Daoy (cell line): ENCODE measurements at places on chromosomes 2 and 18.

DNA sequence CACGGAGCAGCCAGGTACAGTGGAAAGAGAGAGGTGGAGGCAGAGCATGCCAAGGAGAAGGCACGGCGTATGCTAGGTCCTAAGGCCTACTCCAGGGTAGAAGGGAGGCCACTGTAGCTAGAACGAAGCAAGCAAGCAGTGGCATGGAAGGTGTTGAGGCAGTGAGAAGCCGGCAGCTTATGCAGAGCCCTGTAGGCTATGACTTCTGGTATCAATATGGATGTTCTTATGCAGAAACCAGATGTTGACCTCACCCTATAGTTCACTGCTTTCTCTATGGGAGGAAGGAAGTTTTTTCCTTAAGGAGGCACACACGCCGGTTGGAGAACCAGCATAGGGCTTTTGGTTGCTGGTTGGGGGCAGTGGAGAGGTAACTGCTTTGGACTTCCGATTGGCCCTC lies 6.1 kb downstream of the MGAT5 start:
- DNase-seq: no peak

DNA sequence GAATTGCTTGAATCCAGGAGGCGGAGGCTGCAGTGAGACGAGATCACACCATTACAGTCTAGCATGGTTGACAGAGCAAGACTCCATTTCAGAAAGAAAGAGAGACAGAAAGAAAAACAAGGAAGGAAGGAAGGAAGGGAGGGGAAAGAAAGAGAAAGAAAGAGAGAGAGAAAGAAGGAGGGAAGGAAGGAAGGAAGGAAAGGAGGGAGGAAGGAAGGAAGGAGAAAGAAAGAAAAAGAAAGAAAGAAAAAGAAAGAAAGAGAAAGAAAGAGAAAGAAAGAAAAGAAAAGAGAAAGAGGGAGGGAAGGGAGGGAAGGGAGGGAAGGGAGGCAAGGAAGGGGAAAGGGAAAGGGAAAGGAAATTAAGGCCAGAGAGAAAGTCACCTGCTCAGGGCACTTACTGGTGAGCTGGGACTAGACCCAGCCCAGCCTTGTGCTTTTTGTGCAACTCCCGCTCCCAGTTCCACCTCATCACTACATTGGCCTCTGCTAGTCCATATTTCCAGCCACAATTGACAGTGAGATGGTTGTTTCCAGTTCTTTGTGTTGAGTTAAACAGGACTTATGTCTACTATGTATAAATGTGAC lies 35.7 kb downstream of the MOGAT1 start:
- peak; percentile 15 for DNase-seq

DNA sequence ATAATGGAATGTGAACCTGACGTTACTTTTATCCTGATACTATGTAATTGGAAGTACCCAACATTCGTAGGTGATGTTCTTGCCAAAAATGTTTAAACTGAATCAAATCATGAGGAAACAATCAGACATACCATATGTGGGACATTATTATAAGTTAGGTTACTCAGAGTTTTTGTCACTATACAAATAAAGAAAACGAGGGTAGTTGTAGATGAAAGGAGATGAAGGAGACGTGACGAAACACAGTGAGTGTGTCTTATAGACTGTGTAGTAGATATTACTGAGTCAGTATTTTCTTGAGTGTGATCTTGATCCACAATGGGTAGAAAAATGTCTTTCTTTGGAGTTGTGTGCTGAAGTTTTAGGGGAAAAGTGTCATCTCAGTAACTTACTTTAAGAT lies 176.8 kb downstream of the ZNF407 start:
- no peak for DNase-seq

DNA sequence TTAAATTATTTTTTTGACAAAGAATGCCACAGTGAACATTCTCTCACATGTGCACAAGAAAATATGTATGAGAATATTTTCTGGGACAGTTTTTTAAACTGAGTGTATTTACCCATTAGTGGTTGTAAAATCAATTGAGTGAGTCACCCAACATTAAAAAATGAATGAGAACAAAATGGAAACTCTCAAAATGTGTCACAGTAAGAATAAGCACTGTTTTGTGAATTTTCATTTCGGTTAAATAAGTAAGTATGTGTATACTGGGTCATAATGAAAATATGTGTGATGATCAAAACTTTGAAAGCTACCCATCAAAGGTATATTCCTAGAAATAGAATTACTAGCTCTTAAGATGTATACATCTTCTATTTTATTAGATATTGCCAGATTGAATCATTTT lies 11.6 kb downstream of the BABAM2 start:
- no peak for DNase-seq

DNA sequence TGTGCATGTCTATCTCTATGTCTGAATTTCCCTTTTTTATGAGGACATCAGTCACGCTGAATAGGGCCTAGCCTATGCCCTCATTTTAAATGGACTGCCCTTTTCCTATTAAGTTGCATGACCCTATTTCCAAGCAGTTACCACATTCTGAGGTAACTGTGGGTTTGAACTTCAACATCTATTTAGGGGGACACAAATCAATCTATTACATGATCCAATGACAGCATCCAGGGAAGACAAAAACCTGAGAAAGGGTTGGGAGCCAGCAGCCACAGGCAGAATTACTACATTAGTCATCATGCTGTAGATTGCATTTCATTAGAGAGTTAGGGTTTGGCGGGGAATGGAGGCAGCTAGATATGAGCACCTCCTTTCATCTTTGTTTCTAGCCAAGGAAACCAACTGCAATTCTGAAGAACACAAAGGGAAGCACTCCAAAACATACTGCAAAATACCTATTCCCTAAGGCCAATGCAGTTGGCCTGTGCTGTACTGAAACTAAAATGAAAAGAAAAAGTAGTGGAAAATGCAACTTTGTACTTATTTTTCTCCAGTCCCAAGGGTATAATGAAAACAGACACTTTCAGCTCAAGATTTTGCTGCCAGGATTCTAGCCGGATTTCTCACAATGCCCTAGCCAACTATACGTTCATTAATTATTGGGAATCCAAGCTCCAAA lies 40.4 kb upstream of the C1D start:
- DNase-seq: peak; percentile 41

DNA sequence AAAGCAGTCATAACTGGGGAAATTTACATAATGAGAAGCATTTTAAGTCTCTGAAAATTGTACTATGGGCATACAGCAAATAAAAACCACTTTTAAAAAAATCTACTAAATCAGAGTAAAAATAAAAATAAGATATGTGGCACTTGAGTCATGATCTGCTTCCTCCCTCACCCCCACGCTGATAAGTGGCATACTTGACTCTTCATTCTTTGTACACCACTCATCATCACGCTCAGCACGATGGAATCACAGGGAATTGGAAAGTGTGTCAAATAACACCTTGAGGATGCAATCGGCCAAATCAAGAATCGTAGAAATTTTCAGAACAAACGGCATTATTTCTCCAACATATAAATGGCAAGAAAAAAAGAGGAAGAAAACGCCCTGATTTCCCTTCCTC lies 41.1 kb upstream of the REG3G start:
- DNase-seq: peak; percentile 43

DNA sequence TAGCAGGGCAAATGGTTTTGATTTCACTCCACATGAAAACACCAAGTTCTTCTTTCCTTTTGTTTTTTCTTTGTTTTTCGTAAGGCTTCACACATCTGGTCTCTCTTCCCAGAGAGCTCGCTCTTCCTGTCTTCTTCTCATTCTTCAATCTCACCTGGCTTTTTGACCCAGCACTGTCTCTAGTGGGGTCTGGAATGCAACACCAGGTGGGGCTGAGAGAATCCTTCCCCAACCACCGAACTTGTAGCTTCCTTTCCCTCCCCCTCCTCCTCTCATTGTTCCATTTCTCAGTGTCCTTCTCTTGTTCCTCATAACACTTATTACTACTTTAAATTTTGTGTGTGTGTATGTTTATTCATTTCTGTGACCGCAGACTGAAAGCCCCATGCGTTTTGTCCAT lies 13.5 kb upstream of the PIEZO2 start:
- no peak for DNase-seq
